GM23248 (cell line): ENCODE measurements at places on chromosomes 3 and 15. TPM values are rescaled to one million over a fixed set of nuclear protein-coding genes. Genes with fewer than 3 reads are reported as not detected.

- no peak for DNase-seq
These were observed 958.8 kb downstream of the DIPK2A start for GRCh38 chr3:144930431-144930830.

DNA sequence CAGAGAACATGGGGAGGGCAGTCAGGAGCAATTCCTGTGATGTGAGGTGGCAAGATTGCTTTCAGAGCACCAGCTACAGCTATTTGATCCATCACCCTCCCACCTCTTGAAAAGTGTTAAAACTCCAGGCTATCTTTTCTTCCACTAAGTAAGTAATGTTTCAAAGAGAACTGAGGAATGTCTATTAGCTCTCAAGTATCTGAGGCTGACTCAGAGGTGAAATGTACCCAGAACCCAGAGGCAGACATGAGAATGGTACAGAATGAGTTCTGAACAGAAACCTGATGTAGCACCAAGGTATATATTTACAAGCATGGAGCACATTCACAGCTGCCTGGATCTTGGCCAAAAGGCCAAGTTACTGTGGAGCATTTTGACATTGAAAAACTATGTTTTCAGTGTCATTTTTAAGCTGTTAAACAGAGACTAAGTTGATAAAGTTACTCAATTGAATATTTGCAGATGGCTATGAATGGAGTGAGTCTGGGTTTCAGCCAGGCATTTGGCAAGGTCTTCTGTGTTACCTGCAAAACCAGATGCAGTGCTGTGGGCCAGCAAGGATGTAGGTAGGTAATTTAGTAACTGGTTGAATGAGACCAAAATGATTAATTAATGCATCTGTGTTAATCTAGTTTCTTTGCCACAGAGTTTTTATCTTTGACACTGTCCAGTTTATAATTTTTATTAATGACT is 227.7 kb upstream of the CD96 start:
- peak; percentile 20 for DNase-seq

DNA sequence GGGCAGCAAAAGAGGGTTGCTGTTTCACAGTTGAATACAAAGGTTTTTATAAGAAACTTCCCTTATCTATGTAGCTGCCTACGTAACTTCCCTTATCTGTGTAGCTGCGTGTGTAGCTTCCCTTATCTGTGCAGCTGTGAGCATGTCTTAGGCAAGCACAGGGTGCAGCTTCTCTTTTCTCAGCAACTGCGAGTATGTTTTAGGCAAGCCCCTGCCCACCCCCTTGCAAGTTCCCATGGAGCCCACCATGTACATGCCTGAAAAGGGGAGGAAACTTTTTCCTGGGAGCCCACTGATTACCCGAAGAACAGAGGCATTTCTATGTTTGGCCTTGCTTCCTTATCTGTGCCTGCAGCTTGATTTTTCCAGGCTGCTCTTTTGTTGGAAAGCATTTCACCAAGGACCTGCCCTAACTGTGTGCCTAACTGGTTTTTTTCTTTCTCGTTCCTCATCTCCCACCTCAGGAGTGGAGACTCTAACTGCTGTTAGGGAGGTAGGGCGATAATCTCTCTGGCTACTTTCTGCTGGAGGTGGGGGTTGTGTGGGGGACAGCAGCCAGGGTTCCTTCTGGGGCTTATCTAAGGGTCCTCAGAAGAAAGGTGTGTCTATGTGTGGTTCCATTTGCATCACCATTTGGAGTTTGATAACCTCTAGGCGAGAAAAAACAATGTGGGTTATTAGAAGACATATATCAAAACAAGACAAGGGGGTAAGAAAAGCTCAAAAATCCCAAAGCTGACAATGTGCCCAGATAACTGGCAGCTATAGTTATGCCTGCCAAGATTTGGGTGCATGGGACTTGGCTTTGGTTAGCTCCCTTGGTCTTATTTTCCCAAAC is 26.0 kb downstream of the SORD start:
- DNase-seq: no peak

OXTR gene
- total RNA-seq: 269 and 340 TPM in 2 replicates

- no peak for DNase-seq
These were observed 28.3 kb downstream of the GAP43 start for GRCh38 chr3:115651599-115651998.

- no peak for DNase-seq
These were observed 12.4 kb downstream of the CACNA2D3 start for GRCh38 chr3:54134713-54135112.

NCEH1 gene
- total RNA-seq: 13.5 and 16.5 TPM in 2 replicates

IGF2BP2 gene
- total RNA-seq: 60.6 and 86.0 TPM in 2 replicates

CLDN16 gene
- total RNA-seq: 0.11 TPM in 1 of 2 replicates, not detected in the other

SMAD6 gene
- 24.0 and 32.9 TPM in 2 replicates for total RNA-seq

BNC1 gene
- total RNA-seq: 7.5 and 8.7 TPM in 2 replicates

GRCh38 chr3:190716961-190717360 is 145.5 kb downstream of the GMNC start:
- DNase-seq: no peak

DNA sequence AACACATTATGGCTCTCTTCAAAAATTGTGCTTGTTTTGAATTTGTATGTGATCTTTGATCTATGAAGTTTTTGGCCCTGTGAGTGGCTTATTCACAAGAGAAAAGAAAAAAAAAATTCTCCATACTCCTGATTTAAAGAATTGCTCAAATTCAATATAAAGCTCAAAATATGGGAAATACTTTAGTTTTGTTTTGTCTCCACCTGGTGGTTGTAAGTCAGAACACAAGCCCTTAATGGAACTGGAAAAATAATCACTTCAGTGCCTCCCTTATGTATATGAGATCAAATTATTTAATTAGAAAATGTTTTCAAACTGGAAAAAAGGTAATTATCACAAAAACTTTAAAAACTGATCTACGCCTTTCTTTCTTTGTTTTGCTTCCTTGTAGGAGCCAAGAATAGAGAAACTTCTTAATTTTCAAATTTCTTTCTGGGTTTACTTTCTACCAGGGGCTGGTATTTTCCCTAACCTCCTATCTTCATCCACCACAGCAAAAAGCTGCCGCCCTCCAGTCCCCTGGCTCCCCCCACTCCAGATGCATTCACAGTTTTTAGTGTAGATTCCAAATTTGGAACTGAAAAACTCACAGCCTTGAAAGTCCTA is 50.6 kb downstream of the SERP1 start:
- DNase-seq: peak; percentile 65

DNA sequence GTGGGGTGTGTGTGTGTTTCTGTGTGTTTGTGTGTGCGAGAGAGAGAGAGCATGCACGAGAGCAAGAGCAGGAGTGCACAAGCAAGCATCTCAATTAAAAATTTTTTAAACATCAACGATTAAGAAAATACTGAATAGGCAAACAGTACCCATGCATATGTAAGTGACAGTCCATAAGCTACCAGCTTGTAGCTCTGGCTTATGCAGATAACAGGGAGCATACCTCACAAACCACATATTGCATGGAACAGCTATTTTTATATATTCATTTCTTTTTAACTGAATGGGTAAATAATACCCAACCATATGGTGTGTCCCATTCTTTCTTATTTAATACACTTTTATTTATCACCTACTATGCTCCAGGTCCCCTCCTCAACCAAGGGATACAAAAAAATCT is 234.5 kb downstream of the KBTBD8 start:
- DNase-seq: no peak

- DNase-seq: no peak
These were observed 26.7 kb downstream of the PIK3CA start for GRCh38 chr3:179174898-179175297.

GRCh38 chr15:36449662-36450145 is 129.7 kb upstream of the CDIN1 start:
- DNase-seq: peak; percentile 49

- no peak for DNase-seq
These were observed 113.0 kb downstream of the LIPC start for GRCh38 chr15:58544756-58545155.

KIF23 gene
- total RNA-seq: 29.3 and 29.4 TPM in 2 replicates

DNA sequence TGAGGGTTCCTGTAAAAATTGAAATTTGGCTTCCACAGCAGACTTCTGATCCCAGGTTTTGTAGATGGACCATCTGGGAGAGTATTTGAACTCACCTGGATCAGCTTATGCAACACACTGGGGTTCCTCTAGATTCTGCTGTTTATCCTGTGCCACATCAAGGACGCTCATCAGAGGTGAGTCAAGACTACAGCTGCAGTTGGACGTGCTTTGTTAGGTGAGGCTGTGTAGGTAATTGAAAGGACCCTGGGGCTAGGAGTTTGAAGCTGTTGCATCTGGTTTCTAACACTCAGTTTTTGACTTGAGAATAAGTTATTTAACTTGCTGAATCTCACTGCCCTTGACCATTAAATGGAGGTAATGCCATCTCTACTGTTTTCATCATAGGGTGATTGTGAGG is 394.2 kb downstream of the EDEM1 start:
- no peak for DNase-seq

- no peak for DNase-seq
These were observed 36.5 kb downstream of the KLF15 start for GRCh38 chr3:126320517-126321293.

VEPH1 gene
- total RNA-seq: 34.0 and 44.0 TPM in 2 replicates

DNA sequence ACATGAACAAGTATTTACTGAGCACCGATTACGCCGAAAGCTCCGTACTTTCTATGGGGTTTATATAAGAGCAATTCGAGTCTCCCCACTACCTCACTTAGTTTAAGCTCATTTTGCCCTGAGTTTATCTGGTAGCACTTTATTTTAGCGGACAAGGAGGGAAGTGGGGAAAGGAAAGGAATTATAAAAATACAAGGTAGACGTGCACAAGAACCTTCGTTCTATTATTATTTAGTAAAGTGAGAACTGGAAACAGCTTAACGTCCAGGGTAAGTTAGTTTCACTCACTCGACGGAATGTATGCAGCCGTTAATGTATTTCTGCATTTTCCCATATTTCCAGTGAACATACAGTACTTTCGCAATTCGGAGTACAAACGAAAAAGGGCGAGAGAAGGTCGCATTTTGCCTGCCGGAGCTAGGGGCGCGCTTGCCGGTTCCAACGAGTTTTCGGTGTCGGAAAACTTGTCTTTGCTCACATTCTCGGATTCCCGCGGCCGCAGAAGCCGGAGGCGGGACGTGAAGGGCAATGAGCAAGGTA is 1.2 kb upstream of the STT3B start:
- DNase-seq: no peak

DNA sequence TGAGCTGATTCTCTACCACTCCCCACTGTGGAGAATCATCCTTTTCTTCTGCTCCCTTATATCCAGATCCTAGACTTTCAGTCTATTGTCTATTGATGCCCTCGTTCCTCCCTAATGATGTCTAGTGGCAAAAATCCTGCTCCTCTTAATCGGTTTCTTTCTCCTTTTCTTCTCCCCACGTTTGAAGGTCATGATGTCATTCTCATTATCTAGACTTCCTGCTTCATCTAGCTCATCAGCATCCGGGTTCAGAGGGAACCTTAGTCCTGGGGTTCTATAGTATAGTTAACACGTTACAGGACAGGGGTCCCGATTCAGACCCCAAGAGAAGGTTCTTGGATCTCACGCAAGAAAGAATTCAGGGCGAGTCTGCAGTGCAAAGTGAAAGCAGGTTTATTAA is 14.9 kb upstream of the ALDH1A2 start:
- no peak for DNase-seq

DNA sequence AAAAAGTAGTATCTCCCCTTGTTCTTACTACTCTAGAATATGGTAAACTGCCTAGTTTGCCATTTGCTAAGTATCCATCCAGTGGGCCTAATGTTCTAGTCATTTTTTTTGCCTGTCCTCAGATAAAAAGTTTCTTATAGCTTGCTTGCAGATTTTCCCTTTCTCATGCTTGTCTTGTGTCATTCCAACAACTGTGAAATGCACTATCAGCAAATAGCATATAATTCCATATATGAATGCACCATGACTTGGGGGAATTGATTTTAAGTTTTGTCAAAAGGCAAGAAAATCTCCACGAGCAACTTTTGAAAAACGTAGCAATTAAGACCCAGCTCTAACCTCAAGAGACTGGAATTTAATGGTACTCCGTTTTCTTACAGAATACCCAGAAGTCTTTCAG is 286.2 kb upstream of the GPR149 start:
- DNase-seq: no peak

GRCh38 chr3:169389211-169389924 is 274.1 kb downstream of the MECOM start:
- no peak for DNase-seq

MAGEL2 gene
- total RNA-seq: 0.22 TPM in 1 of 2 replicates, not detected in the other

DNA sequence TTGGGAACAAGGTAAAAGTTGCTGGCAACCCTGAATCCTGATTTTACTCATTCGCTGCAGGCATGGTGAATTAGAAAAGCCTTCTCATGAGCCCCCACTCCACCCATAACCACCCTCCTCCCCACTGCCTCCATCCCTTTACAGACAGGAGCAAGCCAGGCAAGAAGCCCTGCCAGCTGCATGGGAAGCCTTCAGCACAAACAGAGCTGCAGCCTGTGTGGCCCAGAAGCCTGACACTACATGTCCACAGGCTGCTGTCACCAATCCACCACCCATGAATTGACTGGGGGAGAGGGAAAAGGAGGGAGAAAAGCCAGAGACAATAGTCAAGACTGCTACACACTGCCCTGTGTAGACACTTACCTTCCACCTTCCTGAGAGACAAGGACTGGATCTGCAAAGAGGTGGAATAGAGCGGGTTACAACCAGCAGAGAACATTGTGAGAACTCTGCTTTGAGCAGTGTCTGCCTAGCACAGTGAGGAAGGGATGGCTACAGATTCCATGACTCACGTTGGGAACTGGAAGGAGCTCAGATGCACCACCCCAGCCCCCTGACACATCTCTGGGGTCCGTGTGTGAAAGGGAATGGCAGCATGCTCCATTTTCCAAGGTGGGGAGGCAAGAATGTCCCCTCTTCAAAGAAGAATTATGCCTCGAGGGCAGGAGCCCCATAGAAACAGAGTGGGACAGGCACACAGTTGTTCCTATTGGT is 33.9 kb downstream of the DZIP1L start:
- DNase-seq: peak; percentile 89

GRCh38 chr3:166445865-166446264 is 608.6 kb upstream of the BCHE start:
- DNase-seq: no peak

SLC15A2 gene
- 0.25 TPM in 1 of 2 replicates, not detected in the other for total RNA-seq

CYP8B1 gene
- total RNA-seq: not detected in 2 replicates

GRCh38 chr3:86416334-86416733 is 574.6 kb downstream of the VGLL3 start:
- no peak for DNase-seq

PRR20G gene
- not detected in 2 replicates for total RNA-seq

GRCh38 chr15:94174399-94174802 is 57.0 kb upstream of the MCTP2 start:
- peak; percentile 69 for DNase-seq

DGKG gene
- 0.38 TPM in 1 of 2 replicates, not detected in the other for total RNA-seq

DNA sequence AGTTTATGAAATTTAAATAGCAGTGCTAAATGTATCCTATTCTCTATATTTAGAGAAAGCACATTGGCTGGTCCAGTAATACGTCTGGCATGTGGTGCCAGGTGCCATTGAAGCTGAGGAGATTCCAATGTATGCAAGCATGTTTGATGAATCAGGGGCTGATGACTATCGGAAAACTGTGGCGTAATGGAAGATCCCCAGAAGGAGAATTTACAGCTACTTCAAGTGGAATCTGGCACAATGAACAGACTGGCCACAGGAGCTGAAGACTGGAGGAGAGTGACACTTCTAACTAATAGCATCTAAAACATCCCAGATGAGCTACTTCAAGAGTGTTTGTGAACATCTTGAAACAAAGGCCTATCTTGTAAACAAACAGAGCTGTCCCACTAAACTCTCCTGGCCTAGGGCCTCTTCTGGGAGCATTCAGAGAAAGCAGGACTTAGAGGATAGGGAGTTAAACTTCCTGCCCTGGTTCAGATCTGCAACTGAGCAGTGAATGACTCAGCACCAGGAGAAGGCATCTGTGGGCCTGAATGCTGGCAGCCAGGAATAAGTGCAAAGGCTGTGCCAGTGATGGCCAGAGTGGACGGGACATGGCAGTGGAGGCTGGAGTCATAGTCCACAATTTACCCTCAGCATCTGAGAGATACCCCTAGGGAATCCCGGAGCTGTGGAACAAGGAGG is 15.2 kb upstream of the ACTC1 start:
- peak; percentile 98 for DNase-seq

ACAD9 gene
- total RNA-seq: 22.3 and 27.3 TPM in 2 replicates
